ENCODE measurements at places on chromosomes 3 and 15.

DNA sequence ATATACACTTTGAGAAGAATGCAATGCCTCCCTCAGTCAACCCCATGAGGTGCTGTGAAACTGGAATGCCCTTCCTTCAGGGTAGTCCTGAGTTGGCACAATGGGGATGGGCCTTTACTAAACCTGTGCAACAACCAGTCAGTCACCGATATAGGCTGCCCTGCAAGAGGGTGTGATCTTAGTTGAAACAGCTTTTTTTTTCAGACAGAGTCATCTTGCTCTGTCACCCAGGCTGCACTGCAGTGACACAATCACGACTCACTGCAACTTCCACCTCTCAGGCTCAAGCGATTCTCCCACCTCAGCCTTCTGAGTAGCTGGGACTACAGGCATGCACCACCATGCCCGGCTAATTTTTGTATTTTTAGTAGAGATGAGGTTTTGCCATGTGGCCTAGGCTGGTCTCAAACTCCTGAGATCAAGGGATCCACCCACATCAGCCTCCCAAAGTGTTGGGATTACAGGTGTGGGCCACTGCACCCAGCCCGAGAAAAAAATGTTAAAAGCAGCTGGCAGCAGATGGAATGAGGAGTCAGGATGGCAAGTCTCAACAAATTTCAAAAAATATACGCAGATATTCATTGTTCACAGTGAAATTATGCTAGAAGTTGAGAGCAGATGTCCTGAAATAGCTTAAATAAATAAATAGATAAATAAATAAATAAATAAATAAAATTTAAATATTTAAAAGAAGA is 31.8 kb downstream of the MYO5A start:
- DNase-seq, result peak; percentile 81

DNA sequence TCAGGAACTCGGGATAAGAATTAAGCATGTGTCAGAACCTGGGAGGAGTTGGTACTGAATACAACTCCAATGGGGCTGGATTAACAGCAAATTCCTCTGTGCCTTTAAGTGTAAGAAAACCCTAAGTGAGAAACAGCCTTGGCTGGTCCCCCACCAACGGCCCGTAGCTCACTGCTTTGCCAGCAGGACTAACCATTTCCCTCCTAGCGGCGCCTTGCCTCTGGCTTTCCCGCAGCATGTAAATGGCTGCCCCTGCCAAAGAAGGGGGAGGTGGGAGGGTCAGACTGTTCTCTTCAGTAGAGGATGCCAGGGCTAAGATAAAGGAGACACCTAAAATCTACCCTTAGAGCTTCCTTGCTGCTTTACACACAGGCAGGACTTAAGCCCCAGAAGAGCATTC is 51.0 kb upstream of the SH3GL3 start:
- peak; percentile 17 for DNase-seq

DNA sequence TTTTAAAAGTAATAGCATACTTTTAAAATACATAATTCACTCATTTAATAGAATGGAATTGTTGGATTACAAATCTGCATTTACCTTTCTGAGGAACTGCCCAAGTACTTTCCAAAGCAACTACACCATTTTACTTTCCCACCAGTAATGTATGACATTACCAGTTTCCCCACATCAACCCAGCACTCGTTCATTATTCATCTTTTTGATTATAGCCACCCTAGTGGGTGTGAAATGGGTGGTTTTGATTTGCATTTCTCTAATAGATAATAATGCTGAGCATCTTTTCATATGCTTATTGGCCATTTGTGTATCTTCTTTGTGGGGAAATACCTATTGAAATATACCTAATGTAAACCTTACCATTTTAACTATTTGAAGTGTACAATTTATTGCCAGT is 18.0 kb upstream of the EBLN2 start:
- DNase-seq, result no peak

DNA sequence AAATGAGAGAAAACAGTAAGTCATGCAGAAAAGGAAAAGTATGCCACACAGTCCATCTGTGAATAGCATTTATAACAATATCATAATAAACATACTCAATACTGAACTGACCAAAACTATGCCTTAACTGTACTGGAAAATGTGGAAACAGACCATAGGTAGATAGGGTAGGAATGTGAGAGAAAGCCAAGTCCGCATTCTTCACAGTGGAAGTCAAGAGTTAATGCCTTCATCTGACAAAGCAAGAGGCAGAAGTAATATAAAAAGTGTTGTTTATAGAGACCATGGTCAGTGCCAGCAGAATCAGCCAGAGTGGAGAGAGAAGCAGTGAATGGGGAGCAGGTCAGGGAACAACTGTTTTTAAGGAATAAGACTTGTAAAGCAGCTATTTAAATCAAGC is 52.3 kb downstream of the KBTBD12 start:
- DNase-seq, result no peak

- no peak for DNase-seq
These were observed 45.4 kb downstream of the EPHB1 start for GRCh38 chr3:134840459-134840858.

DNA sequence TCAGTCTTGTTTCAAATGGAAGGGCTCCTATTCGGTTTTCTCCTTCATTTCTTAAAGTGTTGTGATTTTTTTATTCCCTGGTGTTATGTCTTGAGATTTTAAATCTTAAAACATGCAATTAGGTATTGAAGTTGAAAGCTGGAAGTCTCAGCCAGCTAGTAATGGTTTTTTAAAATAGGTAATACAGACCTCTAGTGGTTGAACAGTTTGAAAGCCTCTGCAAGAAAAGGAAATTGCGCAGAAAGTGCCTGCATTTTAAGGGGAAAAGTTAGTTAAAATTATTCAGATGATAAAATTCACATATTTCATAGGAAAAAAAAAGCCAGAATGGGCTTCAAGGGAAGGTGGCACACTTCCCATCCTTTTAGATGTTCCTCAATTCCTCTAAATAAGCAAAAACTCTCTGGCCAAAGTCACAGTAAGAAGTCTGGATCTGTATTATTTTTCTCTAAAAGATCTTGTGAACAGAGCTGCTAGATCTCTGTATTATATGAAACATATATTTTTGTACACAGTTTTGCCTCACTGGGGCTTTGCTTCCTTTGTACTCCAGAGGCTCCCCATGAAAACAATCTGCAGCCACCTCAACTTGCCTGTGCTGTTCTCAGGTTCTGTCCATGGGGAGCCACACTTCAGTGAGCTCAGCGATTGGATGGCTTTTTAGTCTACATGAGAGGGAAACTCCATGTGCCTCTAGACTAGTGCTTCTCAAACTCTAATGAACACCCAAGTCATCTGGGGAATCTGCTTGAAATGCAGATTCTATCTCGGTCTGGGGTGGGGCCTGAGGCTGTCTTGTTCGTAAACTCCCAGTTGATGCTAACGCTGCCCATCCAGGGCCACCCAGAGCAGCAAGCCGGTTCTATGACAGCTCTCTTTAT is 21.5 kb downstream of the AGTR1 start:
- DNase-seq, result peak; percentile 52

- peak; percentile 37 for DNase-seq
These were observed 539 bp upstream of the PLCL2 start for GRCh38 chr3:16884084-16884747.

GRCh38 chr3:73405853-73406252 is 218.9 kb downstream of the PDZRN3 start:
- DNase-seq, result no peak

- no peak for DNase-seq
These were observed 22.4 kb downstream of the MAP6D1 start for GRCh38 chr3:183802989-183803388.

DNA sequence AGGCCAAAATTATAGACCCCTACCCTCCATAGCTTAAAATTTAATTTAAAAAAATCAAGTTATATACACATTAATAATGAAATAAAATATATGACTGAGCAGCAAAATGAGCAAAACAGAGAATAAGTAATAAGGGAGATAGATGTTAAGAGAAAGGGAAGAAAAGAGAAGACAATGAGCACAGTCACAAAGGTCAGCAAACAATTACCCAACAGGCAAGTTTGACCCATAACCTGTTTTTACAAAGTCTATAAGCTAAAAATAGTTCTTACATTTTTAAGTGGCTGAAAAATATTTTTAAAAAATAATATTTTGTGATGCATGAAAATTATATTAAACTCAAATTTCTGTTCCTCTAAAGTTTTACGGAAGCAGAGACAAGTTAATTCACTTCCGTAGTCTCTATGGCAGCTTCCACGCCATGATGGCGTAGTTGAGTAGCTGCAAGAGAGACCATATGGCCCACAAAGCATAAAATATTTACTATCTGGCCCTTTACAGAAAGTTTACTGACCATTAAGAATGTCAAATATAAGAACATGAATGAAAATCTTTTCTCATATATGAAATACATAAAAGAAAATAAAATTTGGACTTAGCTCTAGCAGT is 47.5 kb downstream of the ACAP2 start:
- DNase-seq, result no peak

GRCh38 chr3:64234571-64234970 is 9.3 kb upstream of the PRICKLE2 start:
- DNase-seq, result no peak

Data from ELR (cell line).